ENCODE measurements at places on chromosomes 7 and 10.
A peak's percentile ranks its signal among the peaks of the same experiment; 100 is the strongest.

DNA sequence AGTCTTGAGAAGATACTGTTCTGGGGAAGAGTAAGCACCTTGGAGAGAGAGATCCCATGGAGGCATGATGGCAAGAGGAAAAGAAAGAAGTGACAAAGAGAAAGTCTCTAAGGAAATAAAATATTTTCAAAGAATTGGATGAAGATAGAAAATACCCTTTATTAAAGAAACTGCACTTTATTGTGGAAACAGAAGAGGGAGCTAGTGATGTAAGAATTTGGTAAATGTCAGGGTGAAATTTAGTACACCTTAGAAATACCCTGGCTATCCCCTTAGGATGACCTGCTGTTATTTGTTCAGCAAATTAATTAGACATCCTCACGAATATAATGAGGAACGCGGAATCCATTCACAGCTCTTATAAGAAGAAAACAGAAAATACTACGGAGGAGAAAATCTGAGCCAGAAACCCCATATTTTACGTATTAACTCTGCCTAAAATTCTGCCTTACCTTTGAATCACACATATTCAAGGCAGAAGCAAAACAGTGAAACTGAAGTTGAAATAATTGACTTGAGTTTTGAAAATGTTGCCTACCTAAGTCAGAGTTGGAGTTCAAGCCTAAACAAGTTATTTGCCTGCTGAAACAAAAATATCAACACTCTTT is 90.7 kb downstream of the TFPI2 start:
- no peak for DNase-seq

DNA sequence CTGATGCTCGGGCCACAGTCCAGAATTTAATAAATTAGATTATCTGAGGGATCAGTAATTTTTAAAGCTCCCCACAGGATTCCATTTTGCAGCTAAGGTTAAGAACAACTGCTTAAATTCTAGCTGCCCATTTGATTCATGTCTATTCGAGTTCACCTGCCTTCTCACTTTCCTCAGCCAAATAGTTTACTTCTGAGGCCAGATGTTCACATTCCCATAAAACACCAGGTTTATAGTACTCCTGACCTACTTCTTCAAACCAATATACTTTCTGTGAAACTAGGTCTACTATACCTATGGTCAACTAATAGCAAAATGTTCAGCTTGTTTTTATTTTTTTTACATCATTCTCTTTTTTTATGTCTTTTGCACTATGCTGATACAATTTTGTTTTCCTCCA is 86.3 kb downstream of the GPR158 start:
- DNase-seq: no peak

- no peak for DNase-seq
Observed at GRCh38 chr10:4066581-4067390, 281.8 kb upstream of the KLF6 start.

GRCh38 chr7:1395211-1396070 is 63.8 kb downstream of the MICALL2 start:
- no peak for DNase-seq

- DNase-seq: no peak
Observed at GRCh38 chr7:105691082-105691679, 109.9 kb upstream of the EFCAB10 start.

DNA sequence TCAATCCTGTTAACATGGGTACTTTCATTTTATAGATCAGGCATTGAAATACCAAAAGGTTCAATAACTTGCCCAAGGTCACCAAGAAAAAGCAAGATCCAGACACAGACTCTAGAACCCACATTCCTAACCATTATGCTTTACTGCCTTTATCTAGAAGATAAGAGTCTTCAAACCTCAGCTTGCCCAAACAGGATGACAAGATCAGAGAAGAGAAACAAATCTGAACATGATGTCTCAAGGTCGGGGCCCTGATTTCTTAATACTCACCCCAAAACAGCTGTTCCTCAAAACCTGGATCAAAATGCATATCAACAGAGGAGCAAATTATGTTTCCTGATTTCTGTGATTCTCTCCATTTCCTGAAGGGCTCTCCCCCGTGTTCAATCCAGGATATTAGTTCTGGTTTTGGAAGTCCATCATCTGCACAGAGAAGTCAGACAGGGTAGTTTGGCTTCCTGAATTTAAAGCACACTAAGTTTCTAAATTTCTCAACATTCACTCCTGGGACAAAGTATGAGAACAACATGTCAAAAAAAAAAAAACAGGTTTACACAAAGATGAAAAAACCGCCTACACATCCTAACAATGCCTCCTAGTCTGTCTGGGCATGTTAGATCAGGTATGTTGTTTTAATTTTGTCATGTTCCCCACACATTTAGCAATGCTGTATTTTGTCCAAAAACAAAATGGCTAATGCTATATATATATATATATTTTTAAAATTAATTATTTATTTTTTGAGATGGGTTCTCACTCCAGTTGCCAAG is 16.2 kb downstream of the ZNF786 start:
- DNase-seq: no peak

DNA sequence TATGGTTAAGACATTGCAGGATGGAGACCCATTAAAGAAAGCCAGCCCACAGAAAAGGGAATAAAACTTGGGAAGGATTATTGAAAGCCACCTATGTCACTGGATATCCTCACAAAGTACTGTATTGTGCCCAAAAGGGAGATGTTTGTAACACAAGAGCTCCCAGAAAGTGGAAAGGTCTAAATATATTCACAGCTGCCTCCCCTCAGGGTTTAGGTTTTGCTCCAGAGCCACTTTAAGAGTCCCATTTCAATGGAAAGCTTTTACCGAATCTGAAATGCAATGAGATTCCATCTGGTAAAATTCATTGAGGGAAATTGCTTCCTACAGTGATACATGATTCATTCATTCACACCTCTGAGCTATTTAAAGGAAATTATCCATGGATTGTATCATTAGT is 176.4 kb downstream of the XPNPEP1 start:
- DNase-seq: no peak

DNA sequence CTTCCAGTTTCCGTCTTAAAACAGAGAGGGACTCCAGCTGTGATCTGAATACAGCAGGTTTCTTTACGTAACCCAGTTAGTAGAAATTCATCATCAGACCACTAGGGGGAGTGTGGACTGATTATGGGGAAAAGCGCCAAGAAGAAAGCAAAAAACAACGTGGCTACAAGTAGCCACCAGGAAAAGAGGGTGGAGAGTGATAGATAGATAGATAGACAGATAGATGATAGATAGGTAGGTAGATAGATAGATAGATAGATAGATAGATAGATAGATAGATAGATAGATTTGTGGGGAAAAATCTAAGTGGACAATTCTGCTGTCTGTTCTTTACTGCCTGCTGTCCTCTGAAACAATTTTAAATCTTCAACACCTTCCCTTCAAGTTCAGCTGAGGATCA is 12.7 kb upstream of the AKR1B10 start:
- no peak for DNase-seq

DNA sequence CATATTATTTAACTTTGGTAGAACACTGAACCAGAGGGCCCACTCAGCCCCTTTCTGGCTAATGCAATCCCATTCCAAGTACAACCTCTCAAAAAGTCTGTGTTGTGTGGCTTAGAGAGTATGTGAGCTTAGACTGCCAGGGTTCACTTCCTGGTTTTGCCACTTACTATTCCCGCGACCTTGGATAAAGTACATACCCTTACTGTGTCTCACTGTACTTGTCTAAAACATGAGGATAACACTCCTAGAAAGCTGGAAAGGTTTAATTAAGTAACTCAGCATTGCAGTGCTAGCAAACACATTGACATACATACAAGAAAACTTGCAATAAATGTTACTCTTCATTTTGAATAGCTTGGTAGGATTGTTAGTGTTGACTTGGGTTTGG is 215.8 kb downstream of the CHCHD3 start:
- no peak for DNase-seq

DNA sequence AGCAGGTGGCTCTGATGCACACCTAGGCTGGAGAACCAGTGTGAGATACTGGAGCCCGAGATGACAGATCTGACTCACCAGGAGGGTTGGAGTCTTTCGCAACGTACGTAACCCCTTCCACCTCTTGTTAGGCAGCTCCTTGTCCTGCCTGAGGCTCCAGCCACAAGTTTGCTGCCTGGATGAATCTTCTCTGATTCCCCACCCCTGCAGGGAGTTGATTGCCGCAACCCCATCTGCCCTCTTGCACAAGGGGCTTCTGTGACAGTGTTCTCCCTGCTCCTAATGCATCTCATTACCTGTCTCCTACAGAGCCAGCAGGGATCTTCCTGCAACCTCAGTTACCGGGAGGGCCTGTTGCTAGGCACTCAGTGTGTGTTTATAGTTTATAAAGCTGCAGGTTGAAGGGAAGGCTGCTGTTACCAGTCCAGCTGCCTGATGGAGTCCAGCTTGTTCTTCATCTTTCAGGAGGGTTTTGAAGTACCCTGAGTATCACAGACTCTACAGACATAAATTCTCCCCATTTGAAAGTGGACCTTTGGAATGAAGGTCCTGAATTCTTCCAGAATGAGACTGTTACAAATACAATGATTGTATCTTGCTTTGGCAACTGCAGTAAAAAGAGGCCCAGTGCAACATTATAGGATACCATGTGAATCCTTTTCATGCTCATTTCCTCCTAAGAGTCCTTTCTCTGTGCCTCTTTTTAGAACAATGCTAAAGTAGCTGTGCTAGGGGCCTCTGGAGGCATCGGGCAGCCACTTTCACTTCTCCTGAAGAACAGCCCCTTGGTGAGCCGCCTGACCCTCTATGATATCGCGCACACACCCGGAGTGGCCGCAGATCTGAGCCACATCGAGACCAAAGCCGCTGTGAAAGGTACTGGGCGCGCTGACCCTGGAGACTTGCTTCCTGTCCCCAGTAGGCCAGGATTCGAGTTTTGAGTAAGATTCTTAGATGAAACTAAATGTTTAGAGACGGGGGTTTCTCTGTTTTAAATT is 6.5 kb downstream of the MDH2 start:
- no peak for DNase-seq

DNA sequence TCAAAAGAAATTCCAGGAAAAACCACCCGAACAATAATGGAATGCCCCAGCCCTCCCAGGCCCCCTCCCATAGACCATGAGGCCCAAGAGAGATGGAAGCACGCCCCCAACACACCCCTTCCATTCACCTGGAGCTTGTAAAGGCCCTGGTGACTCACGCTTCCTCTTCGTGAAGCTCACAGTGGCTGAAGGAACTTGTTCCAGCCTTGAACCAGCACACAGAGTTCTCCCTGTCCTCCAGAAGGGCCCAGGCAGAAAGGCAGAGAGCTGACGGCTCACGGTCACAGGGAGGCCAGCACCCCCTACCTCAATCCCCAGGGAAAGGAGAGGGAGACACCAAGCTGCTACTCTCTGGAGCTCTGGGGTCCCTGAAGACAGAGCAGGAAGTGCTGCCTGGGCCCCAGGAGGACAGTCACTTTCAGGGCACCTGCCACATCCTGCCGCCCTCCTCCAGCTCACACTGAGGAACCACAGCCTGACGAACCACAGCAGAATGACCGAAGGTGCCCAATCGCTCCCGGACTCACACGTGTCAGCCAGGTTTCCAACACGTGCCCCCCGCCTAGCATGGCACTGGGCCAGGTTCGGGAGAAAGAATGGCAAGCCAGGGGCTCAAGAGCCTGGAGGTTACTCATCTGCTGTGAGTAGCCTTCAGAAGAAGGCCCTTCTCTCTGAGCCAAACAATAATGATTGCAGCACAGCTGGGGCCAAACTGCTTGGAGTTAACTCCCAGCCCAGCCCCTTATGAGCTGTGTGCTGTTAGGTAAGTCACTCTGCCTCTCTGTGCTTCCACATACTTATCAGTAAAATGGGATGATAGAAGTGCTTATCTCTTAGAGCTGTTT is 52.8 kb downstream of the DLG5 start:
- DNase-seq: peak; percentile 47

DNA sequence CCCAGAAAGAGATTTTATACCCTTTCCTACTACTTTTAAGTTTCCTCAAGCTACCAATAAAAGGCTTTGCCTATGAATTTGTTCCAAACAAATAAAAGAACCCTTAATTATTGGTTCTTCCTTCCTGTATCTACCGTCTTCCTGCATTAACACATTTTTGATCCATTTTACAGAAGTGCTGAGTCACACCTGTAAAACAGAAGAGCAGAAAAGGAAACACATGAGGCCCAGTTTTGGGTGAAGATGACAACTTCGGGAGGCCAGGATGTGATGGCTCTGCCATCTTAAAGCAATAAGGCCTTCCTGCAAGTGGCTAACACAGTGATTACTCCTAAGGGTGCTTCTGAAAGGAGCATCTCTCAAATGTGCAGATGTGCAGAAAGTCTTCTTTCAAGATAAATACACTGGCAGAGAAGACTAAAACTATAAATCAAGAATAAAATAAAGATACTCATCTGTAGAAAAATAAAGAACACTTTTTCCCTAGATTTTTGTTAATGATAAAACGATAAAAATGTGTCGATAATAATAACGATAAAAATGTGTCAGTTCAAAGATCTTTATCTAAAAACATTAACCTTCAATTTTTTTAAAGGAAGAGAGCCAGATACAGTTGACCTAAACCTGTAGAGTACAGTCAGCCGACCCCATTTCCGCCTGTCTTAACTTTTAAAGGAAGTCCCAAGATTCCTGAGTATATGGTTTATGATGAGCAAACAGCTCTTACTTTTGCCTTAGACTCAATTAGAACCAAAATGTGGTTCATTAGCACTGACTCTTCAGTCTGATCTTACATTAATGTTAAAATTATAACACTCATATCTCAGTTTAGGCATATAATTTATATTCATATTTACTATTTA is 108.6 kb downstream of the UBE2H start:
- DNase-seq: no peak

DNA sequence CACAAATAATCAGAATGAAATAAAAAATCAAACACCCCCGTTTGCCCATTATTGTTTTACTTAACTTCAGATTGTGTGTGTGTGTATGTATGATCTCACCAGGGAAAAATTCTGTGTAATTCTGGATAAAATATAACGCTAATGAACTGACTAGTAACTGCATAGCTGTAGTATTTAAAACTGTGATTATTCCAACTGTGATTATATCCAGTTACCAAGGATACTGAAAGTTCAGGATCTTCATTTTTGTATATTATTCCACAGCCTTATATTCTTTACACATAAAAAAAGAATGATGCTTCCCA is 2.9 kb downstream of the TWIST1 start:
- no peak for DNase-seq

DNA sequence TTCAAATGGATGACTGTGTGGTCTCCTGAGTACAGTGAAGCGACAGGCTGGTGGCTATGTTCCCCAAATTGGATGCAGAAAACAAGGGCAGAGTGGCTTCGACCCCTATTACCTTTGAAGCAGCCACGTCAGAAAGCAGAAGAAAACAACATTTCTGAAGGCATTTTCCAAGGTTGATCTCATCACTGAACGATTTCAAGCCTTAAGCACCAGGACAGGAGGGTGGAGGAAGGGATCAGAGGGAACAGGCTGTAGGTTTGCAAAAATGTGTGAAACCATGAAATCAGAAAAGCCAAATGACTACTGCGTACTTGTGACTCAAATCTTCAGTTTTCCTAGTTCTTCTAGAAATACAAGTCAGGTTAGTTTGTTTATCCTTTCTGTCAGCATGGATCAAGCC is 181.0 kb upstream of the TMEM106B start:
- DNase-seq: no peak

Measured in NCI-H510A (cell line).